Stimulated activated CD4-positive, alpha-beta T cell treated with anti-CD3 and anti-CD28 coated beads, Interleukin-15, amount 100 ng/mL, for 48 hours (primary cell): ENCODE measurements at places on chromosomes 1 and 21.

DNA sequence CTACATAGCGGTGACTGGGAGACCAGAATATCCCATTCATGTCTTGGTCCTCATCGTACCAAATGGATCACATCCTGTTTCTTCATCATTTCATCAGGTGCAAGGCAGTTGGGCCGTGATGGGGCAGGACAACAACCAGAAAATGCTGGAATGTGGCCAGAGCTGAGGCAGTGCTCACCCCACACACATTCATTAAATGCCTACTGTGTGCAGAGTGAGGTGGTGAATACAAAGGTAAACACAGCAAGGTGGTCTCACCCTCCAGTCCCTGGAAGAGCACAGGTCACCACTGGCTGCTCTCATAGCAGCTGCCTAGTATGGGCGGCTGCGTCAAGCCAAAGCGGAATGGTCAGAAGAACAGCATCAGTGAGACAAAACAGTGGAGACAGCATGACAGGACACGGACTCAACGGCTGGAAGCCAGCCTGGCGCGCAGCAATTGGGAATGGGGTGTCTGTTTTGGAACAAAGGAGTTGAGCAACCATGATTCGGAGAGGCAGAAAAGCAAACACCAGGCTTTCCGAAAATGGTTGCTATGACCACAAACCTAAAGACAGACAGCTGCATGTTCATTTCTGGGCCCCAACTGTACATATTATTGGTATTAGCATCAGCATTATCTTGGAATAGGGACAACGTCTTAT is 5.6 kb upstream of the ADAMTSL4 start:
- no peak for DNase-seq

- no peak for DNase-seq
Measured at GRCh38 chr1:183214021-183214970, 28.2 kb downstream of the LAMC2 start.

DNA sequence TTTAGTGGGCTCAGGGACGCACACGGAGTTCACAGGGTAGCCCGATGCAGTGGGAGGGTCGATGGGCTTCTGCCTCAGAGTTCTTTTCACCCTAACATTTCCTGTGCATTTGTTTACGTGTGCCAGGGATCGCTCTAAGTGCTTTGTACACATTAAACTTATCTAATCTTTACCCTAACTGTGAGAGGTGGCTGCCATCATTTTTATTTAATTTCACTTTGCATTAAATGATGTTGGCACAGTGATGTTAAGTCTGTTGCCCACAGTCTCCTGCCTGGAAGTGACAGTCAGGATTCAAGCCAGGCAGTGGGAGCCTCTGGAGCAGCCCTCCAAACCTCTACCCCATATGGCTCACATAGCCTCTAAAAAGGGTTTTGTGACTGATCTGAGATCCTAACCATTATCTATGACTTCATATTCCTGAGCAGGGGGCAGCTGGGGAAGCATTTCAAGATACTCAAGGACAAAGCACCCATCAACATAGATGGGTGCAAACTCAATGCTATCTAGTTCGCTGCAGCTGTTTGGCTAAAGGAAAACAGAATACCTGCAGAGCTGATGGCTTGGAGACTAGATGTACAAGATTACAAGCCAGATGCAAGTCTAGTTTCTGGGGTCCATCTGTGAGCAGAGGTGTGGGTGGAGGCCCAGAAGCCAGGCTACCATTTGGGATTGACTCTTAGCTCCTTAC is 303.8 kb downstream of the DISC1 start:
- DNase-seq = no peak

DNA sequence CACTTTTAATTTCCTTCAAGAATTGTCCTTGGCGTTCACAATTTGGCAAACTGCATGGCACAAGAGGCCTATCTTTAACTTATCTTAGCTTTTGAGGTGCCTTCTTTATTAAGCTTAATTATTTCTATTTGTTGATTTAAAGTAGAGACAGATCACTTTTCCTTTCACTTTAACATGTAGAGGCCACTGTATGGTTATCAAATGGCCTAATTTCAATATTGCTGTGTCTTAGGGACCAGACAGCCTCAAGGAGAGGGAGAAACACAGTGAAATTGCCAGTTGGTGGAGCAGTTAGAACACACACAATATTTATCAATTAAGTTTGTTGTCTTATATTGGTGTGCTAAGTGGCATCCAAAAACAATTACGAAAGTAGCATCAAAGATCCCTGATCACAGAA is 1013.9 kb downstream of the KCNT2 start:
- no peak for DNase-seq

- DNase-seq = no peak
Measured at GRCh38 chr1:231279081-231279480, 38.1 kb downstream of the GNPAT start.

- DNase-seq = no peak
Measured at GRCh38 chr1:201505503-201505890, 1.4 kb downstream of the CSRP1 start.

DNA sequence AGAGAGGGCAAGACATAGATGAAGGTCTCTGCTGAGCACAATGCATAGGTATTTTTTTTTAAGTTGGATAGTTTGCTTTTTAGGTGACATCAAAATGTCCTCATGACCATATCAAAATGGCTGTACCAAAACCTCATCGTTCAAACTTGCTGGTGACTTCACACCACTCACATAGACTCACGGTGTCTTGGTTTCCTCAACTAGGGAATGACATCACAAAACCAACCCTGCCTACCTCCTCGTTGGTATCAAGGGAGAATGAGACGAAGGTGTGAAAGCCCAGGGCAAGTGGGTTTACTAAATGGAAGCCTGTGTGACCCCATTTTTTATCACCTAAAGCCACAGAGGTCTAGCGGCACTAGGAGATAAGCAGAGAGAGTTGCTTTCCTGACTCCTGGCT is 1.6 kb downstream of the PIGR start:
- no peak for DNase-seq

- DNase-seq = no peak
Measured at GRCh38 chr1:21434394-21434793, 5.5 kb upstream of the NBPF3 start.

- DNase-seq = no peak
Measured at GRCh38 chr1:241821363-241821762, 26.6 kb upstream of the EXO1 start.

- DNase-seq = no peak
Measured at GRCh38 chr21:15744926-15745325, 15.1 kb downstream of the USP25 start.

GRCh38 chr1:29148656-29149491 is 25.2 kb upstream of the TMEM200B start:
- no peak for DNase-seq

GRCh38 chr1:225953315-225953714 is 12.3 kb upstream of the LEFTY2 start:
- DNase-seq = no peak

DNA sequence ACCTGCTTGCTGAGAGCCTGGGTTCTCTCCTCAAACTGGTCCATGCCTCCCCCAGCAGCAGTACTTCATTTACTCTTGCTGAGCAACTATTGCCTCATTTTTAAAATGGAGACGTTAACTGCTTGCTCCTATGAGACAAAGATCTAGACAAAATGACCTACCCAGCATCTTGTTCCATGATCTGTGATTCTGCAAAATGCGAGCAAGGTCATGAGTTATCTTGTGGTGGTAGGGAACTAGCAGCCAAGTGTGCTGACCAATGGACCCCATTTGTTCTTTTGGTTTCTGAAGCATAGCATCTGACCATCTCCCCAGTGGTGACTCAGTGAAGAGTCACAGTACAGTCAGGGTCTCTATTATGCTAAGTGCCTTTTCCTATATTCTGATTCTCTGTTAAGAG is 40.4 kb downstream of the TBX15 start:
- DNase-seq = no peak

DNA sequence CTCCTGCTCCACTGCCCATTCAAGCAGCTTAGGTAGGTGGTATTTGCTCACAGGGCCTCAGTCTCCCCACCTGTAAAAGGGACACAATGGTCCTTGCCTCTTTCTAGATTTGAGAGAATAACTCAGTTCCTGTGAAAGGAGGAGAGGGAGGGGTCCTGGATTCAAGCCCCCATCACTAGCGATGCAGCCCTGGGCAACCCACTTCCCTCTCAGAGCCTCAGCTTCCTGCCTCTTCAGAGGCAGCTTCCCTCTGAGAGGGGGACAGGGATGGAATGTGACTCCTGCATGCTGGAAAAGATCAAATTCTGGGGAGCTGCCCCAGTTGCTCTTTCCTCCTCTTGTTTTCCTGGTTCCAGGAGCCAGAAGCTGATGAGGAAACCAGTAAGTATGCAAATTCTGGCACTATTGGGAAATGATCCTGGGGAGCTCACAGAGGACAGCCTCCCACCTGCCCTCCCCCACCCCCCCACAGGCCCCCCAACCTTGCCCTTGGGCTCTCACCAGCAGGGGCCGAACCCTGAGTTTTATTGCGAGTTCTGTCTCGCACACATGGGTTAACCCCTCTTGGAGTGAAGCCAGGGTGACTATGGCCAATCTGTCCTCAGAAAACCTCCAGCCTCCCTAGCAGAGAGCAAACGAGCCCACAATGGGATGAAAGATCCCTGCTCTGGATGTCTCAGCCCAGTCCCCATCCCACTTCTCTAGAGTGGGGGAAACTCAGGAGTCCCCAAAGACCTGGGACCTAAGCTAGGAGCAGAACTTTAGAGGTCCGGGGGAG is 11.7 kb downstream of the ZC3H12A start:
- no peak for DNase-seq

DNA sequence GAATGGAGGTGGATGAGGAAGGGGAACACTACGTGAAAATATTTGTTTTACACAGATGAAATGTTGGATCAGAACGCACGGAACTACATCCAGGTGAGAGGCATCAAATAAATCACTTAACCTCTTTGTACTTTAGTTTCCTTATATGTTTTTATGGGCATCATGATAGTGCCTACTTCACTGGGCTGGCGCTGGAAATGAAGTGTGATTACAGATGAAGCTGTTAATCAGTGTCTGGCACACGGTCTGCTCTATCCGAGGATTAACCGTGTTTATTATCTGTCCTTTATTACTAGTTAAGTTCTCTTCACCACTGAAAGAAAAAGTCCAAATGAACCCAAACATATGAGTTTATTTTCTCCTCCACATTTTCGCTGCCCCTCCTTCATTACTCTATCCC is 96.0 kb upstream of the TRABD2B start:
- no peak for DNase-seq

DNA sequence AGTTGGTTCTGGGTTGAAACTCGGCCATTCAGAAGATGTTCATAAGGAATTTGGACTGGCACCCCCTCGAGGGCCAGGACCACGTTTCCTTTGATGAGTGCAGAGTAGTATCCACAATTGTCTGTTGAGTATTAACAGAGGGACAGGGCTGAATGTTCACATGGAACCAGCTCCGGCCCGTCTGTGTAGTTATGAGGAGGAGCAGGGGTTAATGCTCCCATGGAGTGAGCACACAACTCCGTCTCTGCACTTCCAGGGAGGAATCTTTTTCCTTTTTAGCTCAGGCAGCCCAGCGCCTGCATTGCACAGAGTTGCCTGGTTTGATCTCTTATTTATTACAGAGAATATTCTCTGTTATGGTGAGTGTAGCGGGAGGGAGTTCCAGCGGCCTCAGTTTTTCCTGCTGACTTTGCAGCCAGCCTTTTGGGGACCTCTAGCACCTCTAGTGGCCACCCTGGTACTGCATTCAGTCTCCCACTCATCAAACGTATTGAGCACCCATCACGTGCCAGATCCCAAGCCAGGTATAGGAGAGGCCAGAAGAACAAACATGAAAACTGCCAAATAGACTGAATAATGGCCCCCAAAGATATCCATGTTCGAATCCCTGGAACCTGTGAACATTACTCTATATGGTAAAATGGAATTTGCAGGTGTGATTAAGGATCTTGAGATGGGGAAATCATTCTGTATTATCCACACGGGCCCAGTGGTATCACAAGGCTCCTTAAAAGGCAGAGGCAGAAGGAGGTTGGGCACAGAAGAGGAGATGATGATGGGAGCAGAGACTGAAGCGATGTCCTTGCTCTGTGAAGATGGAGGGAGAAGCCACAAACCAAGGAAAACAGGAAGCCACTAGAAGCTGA is 167.7 kb upstream of the CSF3R start:
- DNase-seq = peak; percentile 59

GRCh38 chr1:230303069-230303468 is 123.1 kb downstream of the PGBD5 start:
- DNase-seq = no peak

GRCh38 chr21:41876928-41877652 is 2.1 kb downstream of the PRDM15 start:
- no peak for DNase-seq
